NAMALWA (cell line): ENCODE measurements at places on chromosomes 7 and 10.
A peak's percentile ranks its signal among the peaks of the same experiment; 100 is the strongest.

DNA sequence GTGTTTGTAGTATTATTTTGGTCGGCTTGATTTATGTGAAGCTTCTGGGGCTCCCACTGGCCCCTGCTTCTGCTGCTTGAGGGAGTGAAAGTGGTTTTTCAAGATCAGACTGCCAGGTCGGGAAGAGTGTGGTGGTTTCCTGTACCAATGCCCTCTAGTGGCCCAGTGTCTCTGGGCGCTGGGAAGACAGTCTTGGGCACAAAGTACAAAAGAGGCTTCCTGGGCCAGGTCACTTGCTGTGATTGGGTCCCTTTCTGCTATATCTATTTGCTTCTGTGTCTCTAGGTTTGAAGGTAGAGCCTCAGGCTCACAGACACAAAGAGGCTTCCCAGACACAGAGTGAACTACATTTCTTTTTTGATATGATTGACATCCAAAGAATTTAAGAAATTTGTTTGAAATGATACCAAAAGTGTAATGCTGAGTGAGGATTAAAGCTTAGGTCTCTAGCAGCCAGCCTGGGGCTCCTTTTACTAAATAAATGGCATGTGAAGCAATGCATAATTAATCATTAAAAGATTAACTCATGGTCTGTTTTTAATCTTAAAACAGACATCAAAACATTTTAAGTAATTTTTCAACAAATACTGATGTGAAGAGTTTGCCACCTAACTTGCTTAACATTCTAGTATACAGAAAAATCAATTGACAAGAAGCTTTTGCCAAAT is 36.3 kb downstream of the ABCB1 start:
- peak; percentile 59 for DNase-seq

DNA sequence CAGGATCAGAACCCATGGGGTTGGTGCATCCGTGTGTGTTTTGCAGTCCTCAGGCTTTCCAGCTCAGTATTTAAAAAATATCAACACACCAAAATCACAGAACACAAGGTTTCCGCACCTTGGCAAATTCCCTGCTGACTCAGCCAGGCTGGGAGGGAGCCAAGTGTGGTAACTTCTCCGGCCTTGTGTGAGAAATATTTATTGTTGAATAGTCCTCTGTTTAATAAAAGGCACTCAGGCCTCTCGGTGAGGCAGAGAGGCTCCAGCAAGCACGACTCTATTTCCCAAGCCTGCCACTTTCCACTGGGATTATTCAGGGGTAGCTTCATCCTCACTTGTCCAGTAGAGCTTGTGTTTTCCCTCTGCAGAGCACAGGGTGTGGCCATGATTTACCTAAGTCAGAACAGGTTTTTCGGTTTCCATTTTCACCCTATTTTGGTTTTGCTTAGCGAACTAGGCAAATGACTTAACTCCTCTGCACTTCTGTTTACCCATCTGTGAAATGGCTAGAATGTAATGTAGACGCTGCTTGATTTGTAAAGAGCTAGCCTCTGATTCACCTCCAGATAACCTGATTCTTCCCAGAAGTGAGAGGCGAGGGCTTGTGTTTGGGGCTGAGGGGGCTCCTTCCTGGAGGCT is 13.0 kb upstream of the CHST15 start:
- peak; percentile 75 for DNase-seq

DNA sequence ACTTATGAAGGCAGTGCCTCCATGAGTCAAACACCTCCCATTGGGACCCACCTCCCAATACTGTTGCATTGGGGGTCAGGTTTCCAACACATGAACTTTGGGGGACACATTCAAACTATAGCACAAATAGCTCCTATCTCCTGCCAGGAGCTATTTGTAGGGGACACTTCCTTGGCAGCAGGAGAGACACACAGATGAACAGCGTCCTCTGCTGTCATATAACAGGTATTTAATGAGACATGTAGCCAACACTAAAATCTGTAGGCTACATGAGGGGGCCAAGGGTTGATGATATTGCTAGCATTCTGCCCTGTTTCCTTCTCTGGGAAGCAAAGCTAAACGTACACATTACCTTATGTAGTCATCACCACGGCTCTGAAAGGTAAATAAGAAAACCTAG is 2.6 kb upstream of the GPR26 start:
- DNase-seq = no peak

DNA sequence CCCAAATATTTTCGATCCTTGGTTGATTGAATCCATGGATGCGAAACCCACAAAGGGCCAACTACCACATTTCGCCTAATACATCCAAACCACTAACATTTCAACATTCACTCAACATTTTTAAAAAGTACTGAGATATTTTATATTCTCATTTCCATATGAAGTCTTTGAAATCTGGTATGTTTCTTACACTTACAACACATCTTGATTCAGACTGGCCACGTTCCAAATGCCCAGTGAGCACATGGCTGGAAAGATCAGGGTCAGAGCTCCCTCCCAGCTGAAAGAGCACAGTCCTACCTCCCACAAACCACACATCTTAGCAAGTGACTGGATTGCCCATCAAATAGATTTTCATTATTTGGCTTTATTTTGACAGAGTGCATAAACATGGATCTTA is 18.9 kb downstream of the NCAPG2 start:
- DNase-seq = no peak

DNA sequence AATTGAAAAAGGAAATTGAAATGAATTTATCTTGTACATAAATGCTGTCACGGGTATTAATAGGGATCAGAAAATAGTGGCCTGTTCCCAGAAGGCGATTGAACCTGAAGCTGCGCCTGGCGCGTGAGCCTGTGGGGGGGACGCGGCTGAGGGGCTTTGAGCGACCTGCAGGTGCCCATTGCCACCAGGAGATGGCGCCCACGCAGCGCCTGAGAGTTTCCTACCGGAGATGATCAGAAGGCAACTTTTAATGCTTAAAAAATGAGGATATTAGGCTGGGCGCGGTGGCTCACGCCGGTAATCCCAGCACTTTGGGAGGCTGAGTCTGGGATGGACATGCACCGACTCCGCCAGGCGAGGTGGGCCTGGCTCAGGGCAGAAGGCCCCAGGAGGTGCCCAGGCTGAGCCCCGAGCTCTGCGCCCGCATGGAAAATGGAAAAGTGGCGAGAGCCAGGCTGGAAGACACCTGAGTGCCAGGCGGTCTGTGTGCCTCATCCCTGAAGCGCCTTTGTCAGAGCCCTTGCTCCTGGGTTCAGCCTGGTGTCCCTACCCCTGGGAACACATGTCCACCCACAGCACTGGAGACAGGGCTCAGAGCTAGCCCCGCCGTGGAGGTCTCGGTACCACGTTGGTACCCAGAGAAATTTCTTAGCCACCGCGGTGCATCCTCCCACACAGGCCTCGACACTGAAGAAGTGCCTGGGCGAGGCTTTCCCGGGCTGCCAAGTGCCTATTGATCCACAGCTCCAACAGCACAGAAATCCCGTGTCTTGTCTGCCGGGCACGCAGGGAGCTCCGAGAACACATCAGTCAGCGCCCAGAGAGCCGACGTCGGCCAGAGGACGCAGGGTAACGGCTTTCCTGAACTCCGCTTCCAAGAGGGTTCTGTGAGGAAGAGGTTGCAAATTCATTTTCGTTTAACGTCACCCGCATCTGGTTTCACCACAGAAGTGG is 117.4 kb downstream of the INPP5A start:
- DNase-seq = peak; percentile 70

GRCh38 chr7:113824117-113824823 is 94.5 kb downstream of the PPP1R3A start:
- no peak for DNase-seq

- DNase-seq = no peak
Measured at GRCh38 chr10:60316029-60316428, 73.6 kb downstream of the ANK3 start.

DNA sequence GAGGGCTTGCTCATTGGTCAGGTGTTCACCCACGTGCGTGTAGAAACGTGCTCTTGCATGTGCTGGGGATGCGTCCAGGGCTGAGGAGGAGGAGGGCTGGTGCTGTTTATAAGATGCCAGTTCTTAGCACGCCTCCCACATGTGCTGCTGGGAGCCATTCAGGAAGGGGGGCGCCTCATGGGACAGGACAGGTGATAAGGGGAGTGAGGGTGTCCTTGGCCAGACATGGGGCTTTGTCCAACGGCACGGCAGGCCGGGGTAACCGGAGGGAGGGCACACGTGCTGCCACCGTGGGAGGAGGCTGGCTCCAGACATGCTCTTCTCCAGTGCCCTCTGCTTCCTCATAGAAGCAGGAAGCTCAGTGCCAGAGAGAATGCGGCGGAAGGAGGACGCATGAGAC is 150.0 kb downstream of the ZMYND11 start:
- DNase-seq = no peak

GRCh38 chr10:77857272-77857671 is 69.3 kb downstream of the DLG5 start:
- no peak for DNase-seq

- DNase-seq = peak; percentile 43
Measured at GRCh38 chr7:52168085-52168484, 851.5 kb upstream of the COBL start.

DNA sequence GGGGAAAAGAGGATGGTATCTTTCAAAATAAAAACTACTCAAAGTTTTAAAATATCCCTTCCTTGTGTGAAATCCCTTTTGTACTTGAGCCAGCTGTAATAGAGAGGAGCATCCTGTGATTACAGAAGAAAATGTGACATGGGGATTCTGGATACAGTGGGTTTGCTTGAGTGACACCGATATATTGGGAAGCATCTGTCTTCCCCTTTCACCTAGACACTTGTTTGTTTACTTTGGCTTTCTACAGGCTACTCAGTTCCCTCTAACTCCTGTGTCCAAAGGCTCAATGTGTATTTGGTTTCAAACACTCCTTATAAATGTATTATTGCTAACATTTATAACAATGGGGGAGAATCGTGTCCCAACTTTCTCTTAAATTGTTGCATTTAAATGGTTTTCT is 24.4 kb downstream of the CPED1 start:
- no peak for DNase-seq

GRCh38 chr10:27838901-27839300 is 93.3 kb upstream of the MKX start:
- no peak for DNase-seq

DNA sequence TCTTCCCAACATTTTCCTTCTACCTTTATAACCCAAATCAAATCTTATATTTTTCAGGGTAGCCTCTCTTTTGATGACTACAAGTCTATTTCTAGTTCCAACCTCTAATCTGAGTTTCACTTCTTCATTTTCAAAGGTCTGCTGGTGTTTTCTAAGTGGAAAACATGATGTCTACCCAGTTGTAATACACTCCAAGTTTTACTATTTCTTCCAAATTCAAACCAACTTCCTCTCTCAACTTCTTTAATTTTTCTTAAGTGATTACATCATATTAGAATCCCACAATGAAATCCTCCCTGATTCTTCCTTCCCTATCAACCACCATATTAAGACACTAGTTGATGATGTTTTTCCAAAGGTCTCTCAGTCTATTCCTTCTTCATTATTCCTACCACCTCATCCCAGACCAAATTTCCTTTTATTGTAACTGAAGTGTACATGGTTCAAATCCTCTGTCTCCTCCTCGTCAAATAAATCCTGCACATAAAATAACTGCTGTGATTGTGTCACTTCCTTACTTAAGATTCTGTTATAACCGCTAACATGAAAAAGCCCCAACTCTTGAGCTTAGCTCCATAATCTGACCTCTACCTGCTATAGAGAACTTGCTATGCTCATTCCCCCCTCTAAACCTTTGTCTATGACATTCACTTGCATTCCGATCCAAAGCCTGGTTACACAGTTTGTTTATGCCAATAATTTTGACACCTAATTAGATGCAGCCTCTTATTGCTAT is 12.7 kb downstream of the TAS2R38 start:
- DNase-seq = peak; percentile 69

- no peak for DNase-seq
Measured at GRCh38 chr7:52269669-52270068, 765.8 kb upstream of the POM121L12 start.

DNA sequence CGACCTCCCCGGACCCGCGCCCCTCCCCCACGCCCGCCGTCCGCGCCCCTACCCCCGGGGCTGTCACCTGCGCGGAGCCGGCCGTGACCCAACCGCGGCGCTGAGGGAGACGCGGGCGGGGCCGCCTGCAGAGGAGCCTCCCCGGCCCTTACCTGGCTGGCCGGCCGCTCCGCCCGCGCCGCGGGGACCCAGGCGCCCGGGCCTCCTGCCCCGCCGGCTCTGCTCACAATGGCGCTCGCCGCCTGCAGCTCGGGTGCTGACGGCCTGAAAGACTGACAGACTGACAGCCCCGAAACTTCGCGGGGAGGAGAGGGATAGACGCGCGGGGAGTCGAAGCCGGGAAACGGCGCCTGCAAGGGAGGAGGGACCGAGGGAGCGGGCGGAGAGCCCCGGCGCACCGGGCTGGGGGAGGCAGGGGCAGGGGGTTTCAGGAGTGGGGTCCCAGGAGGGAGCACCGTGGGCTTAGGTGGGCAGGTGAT is 393 bp downstream of the ZNF467 start:
- no peak for DNase-seq

DNA sequence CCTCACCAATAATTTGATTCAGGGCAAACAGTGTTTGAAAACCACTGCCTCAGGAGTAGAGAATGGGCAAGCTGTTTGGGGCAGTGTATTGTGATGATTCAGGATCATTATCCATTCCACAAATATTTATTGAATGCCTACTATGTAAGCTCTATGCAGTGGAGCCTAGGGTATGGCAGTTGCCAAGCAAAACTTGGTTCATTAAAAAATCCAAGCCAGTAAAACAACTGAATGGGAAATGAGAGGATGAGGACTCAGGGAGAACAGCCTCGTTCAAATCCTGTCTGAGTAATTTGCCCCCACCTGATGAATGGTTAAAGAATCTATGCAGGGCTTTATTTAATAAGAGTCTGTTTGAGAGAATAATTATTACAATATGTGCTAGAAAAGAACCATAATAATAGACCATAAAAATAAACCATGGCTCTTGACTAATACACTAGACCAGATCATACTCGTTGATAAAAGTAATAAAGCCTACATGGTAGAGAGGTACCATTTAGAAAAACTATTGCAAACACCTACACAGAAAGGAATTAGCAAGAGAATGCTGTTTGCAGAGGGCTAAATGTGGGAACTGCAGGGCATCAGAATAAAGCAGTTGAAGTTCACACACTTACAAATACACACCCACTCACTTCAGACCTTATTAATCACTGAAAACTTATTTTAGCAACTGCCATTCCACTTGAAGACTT is 71.7 kb downstream of the CREB5 start:
- DNase-seq = no peak

- DNase-seq = no peak
Measured at GRCh38 chr7:33667196-33667595, 238.1 kb upstream of the BMPER start.

DNA sequence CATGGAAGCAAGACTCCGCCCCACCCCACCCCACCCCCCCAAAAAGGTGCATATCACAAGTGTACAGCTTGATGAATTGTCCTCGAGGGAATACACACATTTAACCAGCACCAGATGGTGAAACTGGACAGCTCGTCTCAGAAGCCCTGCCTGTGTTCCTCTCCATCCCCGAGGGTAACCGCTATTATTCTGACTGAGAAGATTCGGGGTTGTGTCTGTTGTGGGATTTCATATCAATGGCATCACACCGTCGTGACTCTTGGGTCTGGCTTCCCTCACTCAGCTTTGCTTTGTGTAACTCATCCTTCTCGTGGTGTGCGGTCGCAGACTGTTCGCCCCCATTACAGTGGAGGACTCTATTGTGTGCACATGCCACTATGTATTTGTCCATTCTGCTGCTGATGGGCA is 18.9 kb downstream of the PODXL start:
- no peak for DNase-seq

GRCh38 chr7:134422638-134423037 is 36.3 kb downstream of the AKR1B1 start:
- DNase-seq = no peak
